ENCODE measurements at places on chromosomes 7 and 10.

DNA sequence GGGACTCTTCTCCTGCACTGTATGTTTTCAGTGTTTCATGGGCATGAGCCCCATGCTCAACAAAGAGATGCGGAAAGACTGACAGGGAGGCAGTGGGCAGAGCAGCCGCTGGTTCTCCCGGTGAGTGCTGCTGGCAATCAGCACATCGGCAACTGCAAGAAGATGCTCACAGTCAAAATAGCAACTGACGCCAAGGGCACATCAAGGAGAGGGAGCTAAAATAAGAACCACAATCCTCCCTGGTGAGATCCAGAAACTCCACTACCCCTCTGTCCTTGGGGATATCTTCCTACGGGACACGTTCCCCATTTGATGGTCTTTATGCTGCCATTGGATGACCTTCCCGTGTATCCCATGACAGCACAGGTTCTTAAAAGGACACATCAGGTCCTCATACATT lies 28.9 kb upstream of the SVIL start:
- DNase-seq, result no peak

DNA sequence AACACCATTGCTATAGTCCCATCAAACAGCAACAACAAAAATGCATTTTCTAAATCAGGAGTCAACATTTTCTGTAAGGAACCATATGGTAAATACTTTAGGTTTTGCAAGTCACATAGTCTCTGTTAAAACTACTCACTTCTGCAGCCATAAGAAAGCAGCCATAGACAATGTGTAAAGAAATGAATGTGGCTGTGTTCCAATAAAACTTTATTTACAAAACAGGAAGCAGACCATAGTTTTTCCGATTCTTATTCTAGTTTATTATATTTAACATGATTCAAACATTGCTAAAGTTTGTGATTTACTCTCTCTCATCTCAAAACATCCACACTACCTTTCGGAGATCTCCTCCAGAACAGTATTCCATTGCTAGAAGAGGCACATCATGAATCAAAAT lies 6.9 kb downstream of the CHUK start:
- no peak for DNase-seq

DNA sequence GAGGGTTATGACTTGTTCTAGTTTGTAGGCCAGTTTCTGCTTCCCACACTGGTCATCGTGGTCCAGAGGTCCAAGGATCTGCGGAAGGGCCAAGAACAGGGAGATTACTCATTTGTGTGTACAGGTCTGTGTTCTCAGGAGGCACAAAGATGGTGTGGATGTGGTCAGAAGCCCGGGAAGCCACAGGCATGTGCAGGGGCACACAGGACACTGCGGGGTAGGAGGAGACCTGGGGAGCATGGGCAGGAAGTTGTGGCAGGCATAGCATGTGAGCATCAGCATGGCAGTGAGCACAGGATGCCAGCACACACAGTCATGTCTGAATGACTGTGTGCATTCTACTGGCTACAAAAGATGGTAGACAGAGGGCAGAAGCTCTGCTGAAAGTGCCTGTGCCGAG lies 445.8 kb downstream of the PLXNA4 start:
- no peak for DNase-seq

DNA sequence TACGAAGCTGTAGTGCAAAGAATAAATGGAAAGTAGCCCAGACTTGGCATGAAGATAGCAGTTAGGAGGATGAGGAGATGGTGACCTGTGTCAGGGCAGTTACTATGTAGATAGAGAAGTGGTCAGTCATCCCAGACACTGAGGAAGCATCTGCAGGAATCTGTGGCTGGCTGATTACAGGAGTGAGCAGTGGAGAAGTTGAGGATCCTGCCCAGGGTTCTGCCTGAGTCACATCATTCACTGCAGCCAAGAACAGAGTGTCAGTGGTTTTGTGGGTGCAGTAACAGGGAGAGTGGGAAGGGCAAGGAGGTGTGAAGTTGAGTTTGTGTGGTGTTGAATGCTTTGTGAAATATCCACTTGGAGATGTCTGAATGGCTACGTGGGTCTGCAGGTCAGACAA lies 676.4 kb upstream of the NRP1 start:
- no peak for DNase-seq

DNA sequence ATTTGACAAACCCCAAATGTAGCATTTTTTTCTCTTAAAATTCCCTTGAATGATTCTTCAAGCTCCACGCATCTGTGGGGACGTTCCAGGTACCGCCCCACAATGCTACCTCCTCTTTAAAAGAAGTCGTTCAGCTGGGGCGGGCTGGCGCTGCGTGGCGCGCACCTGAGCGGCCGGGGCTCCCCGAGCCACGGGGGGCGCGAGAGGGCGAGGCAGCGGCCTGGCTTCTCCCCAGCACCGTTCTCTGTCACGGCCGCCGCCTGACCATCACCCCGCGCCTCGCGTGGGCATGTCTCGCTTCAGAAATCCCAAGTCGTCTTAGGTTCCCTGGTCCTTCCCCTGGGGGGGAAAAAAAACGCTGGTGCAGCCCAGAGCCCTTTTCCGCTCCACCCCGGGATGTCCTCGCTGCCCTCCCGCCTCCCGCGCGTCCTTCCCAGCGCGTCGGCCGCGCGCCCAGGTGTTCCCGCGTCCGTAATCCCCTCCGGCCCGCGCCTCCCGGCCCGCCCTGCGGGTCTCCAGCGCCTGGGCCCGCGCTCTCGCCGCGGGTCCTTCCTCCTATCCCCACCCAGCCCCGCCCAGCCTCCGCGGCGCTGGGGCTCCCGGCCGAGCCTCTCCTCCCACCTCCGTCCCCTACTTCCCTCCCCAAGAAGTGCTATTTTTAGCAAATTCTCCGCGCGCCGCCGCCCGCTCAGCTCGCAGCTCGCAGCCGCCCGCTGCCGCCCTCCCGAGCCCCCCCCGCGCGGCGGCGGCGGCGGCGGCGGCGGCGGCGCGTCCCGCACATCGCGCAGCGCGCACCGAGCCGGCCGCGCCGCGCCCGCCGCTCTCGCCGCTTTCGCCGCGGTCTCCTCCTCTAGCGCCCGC lies 58.7 kb upstream of the PRPS1L1 start:
- DNase-seq, result no peak

- DNase-seq, result no peak
Observed at GRCh38 chr10:129601737-129602136, 134.7 kb downstream of the MGMT start.

GRCh38 chr10:31315453-31315852 lies 3.6 kb upstream of the ZEB1 start:
- DNase-seq, result no peak

GRCh38 chr7:67302113-67303039 lies 305.7 kb downstream of the TYW1 start:
- peak; percentile 97 for DNase-seq

DNA sequence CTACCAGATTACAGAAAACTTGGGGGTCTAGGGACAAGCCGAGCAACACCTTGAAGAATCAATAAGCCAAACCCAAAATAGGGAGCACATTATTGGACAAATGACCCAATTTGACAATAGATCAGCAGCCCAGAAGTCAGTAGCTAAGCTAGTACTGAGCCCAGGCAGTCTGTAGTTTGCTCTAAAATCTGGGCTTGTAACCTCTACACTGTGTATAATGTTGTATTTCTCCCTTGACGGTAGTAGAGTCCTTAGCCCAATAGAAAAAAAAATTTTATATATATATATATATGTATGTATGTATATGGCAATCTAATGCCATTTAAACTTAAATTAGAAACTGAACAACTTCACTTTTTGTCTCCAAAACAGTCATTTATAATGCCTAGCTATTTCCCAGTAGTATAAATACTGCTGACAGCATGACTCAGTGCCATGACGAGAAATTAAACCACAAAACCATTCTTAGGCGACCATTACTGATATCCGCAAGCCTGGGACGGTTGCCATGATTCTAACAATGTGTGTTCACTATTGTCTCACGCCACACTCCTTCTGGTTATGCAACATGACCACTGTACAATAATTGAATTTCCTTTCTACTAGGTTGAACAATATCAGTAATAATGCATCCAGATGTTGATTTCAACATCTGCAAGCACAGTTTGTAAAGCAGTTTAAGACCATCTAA lies 110.5 kb downstream of the IPMK start:
- DNase-seq, result no peak

- DNase-seq, result peak; percentile 44
Observed at GRCh38 chr10:47047577-47048525, 136.6 kb downstream of the PTPN20 start.

GRCh38 chr10:124894569-124895215 lies 47.2 kb upstream of the ZRANB1 start:
- no peak for DNase-seq

DNA sequence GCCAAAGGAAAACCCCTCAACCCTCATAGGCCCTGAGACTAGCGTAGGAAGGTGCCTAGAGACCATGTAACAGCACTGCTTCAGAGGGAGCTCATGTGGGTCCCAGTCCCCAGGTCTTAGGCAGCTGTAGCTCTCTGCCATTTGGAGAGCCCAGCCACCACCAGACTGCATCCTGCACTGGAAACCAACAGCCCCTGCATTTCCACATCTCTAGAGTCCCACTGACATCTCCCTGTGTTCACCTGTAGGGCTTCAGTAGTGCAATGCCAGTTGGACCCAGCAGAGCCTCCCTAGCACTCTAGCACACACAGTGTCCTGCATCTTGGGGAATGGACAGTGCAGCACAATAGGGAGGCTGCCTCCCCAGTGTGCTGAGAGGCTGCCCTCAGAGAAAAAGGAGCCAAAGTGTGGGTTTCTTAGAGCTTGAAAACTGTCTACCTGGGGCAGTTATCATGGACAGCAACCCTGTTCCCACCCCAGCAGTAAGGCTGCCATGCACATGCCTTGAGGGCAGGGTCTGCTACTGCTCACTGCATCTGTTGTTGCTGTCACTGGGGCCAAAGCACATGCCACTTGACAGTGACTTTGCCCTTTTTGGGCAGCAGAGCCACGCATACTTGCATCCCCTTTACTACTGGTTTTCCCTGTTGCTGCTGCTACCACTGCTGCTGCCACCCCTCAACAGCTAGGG lies 46.7 kb upstream of the ANTXRL start:
- DNase-seq, result no peak

DNA sequence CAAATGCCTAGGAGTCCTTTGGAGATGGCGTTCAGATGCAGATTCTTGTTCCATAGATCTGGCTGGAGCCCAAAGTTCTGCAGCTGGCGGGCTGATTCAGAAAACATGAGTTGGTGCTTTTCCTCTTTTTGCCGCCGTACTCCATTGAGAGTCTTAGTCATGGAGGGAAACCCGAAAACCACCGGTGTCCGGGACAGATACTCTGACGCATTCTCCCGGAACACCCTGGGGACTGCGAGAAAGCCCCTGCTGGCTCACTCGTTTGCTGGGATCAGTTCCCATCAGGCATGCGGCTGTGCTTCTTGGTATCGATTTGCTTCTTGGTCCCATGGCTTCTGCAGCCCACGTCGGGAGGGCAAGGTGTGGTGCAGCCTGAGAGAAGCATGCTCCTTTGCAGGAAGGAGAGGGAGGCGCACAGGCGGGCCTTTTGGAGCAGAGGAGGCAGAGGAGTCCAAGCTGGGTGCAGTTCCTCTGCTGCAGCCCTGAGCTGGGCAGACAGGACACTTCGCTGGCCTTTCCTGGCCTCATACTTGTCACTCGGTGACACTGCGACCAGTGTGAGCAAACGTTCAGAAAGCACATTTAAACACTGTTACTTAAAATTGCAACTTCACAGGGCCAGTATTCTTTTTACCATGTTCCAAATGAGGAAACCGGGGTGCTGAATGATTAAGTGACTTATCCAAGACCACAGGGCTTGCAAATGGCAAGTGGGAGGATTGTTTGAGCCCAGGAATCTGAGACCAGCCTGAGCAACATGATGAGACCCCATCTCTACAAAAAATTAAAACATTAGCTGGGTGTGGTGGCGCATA lies 30.6 kb upstream of the PFKFB3 start:
- no peak for DNase-seq

DNA sequence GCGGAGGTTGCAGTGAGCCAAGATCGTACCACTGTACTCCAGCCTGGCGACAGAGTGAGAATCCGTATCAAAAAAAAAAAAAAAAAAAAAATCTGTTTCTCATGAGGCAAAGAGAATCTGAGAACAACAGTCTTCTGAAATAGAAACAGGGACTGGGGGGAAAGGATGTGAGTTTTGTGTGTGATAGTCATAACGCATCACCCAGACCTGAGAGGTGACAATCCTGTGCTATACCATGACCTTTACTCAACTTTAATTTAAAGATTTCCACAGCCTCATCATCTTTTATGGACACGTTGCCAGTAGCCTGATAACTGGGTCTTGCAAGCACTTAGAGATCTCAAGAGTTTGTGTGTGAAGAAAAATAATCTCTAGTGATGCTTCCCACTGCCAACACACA lies 2.3 kb downstream of the ATXN7L1 start:
- DNase-seq, result no peak

DNA sequence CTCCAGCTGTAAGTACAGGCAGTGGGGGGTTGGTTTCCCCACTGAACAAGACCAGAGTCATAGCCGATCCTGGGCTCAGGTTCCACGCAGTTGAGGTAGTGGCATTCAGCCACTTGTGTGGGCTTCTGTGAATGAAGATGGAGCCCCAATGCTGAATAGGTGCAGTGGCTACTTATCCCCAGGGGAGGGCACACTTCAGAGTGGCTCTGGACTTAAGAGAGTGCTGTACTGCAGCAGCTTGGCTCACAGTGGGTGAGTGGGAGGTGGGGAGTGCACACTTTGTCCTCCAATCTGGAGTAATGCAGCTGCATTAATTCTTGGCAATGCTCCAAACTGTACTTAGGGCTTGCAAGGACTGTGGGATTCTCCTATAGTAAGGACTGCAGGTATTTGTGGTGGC lies 81.9 kb downstream of the BUB3 start:
- no peak for DNase-seq

DNA sequence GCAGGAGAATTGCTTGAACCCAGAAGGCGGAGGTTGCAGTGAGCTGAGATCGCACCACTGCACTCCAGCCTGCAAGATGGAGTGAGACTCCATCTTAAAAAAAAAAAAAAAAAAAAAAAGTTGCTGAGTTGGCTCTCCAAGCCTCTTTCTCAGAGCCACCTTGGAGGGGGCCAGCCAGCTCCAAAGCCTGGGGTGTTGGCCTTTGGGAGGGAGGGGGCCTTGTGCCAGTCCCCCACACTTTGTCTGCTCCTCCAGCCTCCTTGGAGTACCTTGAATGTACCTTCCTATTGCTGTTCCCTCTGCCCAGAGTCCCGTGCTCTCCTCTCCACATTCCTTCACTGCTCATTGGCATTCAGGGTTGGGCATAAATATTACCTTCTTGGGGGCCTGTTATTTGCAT lies 62.4 kb downstream of the GRK5 start:
- no peak for DNase-seq

- DNase-seq, result no peak
Observed at GRCh38 chr7:138008588-138009349, 6.9 kb upstream of the CREB3L2 start.

GRCh38 chr10:16787361-16787791 lies 29.8 kb downstream of the RSU1 start:
- DNase-seq, result peak; percentile 68

Data from activated CD8-positive, alpha-beta memory T cell treated with anti-CD3 and anti-CD28 coated beads for 4 hours (primary cell).